ENCODE measurements at places on chromosomes 6 and 20.

- no peaks in the 10 kb centered on the region for H3K27me3 ChIP-seq
- no peaks in the 10 kb centered on the region for H3K4me1 ChIP-seq
- peaks cover under 1% of the 10 kb centered on the region for H3K36me3 ChIP-seq
Measured at GRCh38 chr6:118509009-118509617, 39.0 kb upstream of the PLN start.

DNA sequence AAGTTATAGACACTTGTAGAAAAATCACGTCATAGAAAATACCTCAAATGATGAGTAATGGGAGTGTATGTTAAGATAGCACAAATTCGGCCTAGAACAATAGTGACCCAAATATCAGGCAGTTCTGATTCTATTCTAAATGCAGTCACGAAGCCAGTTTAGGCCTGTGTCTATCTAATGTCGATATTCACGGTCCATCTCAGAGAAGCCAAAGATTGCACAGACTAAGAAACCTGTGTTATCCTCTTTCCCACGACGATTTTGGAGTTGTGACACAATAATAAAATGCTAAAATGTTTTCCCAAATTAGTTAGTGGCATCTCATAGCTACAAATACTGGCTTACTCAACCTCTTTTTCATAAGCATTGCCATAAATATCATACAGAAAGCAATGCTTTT lies 4.0 kb downstream of the HIVEP2 start:
- no peaks in the 10 kb centered on the region for H3K36me3 ChIP-seq
- H3K4me1 ChIP-seq, result peaks cover 44% of the 10 kb centered on the region
- H3K4me3 ChIP-seq, result no peak overlapping the region
- no peaks in the 10 kb centered on the region for H3K27me3 ChIP-seq
- H3K27ac ChIP-seq, result no peak overlapping the region

DNA sequence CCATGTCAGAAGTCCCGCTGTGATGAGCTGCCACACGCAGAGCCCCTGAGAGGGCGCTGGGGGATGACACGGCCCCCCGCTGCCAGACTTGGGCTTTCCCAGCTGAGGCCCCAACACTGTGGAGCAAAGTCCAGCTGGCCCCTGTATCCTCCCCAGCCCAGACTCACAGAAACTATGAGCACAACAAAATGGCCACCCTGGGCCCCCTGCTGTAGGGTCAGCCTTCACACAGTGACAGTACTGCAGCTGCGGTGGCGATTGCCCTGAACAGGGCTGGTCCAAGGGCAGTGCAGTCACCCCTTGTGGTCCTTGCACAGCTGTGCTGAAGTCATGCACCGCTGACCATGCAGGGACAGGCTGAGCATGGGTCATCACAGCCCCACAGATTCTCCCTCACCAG lies 78.2 kb upstream of the CST7 start:
- DNase-seq, result no peak
- peaks cover 5% of the 10 kb centered on the region for H3K27me3 ChIP-seq
- H3K4me3 ChIP-seq, result no peak overlapping the region
- no peak overlapping the region for H3K27ac ChIP-seq
- H3K36me3 ChIP-seq, result no peaks in the 10 kb centered on the region

DNA sequence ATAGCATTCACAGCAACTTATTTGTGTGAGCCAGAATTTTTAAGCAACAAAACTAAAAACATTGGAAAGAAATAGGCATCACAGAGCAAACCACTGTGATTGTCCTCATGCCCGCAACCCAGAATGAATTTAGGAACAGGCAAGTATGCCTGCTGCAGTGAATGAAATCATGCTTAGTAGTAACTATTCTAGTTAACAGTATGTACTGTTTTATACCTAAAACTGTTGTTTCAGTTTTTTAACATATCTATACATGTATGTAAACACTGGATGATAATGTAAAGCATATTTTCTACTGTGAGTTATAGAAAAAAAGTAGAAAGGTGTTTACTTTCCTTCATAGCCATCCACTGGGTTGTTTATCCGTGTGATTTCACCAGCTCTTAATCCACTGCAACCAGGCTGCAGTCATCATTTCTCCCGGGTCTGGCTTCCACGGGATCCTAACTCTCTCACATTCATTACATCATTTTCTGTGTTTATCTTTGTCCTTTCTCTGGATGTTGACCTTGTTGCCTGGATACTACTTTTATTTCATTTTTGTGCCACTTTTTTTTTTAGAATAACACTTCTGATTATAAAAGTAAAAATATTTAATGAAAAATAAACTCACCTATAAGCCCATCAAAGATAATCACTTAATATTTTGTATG lies 3.6 kb upstream of the ARFGEF3 start:
- H3K27me3 ChIP-seq, result peaks cover 39% of the 10 kb centered on the region
- no peak for DNase-seq
- no peak overlapping the region for H3K4me3 ChIP-seq
- peaks cover 20% of the 10 kb centered on the region for H3K4me1 ChIP-seq
- H3K36me3 ChIP-seq, result no peaks in the 10 kb centered on the region
- no peak overlapping the region for H3K27ac ChIP-seq

- H3K4me3 ChIP-seq, result no peak overlapping the region
- H3K27ac ChIP-seq, result no peak overlapping the region
- no peaks in the 10 kb centered on the region for H3K36me3 ChIP-seq
- no peaks in the 10 kb centered on the region for H3K4me1 ChIP-seq
- H3K27me3 ChIP-seq, result no peaks in the 10 kb centered on the region
Measured at GRCh38 chr20:2303673-2304072, 7.9 kb downstream of the TGM3 start.

- H3K4me3 ChIP-seq, result no peak overlapping the region
- peaks cover 79% of the 10 kb centered on the region for H3K4me1 ChIP-seq
- no peak for DNase-seq
Measured at GRCh38 chr6:159979136-159979874, 10.4 kb downstream of the IGF2R start.

DNA sequence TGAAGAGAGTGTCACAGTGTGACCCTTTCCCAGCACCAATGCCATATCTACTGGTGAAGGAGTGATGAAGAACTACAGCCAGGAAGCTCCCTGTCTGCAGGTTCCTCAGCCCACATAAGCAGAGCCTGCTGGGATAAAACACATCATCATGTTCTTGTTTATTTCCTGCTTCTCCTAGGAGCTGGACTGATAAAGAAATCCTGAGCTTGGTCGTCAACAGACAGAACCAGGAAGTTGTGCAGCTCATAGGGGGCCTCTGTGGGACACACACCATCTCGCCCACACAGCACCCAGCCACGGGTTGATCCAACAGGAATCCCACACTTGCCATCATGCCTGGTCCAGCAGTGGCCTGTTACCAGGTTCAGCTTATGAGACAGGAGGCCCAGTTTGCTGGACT lies 2.8 kb upstream of the CSTL1 start:
- no peak for DNase-seq
- H3K27ac ChIP-seq, result no peak overlapping the region
- peaks cover 3% of the 10 kb centered on the region for H3K4me1 ChIP-seq
- H3K36me3 ChIP-seq, result no peaks in the 10 kb centered on the region
- H3K27me3 ChIP-seq, result no peaks in the 10 kb centered on the region
- H3K4me3 ChIP-seq, result no peak overlapping the region

DNA sequence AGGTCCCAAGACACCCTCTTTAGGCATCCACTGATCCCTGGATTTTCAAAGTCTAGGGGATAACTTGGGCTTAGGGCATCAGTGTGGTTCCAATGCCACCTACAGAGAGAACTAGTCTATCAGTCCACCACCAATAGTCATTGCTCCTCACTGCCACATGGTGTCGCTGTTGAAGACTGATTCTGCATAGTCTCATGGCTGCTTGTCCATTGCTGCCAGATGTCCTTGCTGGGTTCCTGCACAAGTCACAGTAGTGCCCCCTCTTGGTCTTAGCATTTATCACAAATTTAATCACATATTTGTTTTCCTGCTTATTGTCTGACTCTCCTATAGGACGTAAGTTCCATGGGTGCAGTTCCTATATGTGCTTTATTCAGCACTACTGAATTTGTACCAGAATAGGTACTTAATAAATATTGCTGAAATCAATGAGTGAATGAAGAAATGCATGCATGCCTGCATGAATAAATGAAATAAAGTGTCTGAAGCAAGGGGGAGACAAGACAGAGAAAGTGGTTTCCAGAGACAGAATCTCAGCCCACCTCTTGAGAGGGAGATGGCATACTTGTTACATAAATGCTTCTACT lies 45.9 kb upstream of the RALY start:
- no peaks in the 10 kb centered on the region for H3K27me3 ChIP-seq
- no peak for DNase-seq
- no peaks in the 10 kb centered on the region for H3K36me3 ChIP-seq
- H3K4me1 ChIP-seq, result no peaks in the 10 kb centered on the region
- H3K27ac ChIP-seq, result no peak overlapping the region

GRCh38 chr20:64036346-64037198 lies 590 bp downstream of the C20orf204 start:
- no peak overlapping the region for H3K4me3 ChIP-seq
- peaks cover 29% of the 10 kb centered on the region for H3K27me3 ChIP-seq
- H3K27ac ChIP-seq, result no peak overlapping the region
- DNase-seq, result no peak
- peaks cover 38% of the 10 kb centered on the region for H3K4me1 ChIP-seq

- H3K27ac ChIP-seq, result no peak overlapping the region
- H3K4me1 ChIP-seq, result no peaks in the 10 kb centered on the region
- H3K36me3 ChIP-seq, result no peaks in the 10 kb centered on the region
- no peak overlapping the region for H3K4me3 ChIP-seq
Measured at GRCh38 chr20:15406072-15406471, 1068.7 kb upstream of the FLRT3 start.

DNA sequence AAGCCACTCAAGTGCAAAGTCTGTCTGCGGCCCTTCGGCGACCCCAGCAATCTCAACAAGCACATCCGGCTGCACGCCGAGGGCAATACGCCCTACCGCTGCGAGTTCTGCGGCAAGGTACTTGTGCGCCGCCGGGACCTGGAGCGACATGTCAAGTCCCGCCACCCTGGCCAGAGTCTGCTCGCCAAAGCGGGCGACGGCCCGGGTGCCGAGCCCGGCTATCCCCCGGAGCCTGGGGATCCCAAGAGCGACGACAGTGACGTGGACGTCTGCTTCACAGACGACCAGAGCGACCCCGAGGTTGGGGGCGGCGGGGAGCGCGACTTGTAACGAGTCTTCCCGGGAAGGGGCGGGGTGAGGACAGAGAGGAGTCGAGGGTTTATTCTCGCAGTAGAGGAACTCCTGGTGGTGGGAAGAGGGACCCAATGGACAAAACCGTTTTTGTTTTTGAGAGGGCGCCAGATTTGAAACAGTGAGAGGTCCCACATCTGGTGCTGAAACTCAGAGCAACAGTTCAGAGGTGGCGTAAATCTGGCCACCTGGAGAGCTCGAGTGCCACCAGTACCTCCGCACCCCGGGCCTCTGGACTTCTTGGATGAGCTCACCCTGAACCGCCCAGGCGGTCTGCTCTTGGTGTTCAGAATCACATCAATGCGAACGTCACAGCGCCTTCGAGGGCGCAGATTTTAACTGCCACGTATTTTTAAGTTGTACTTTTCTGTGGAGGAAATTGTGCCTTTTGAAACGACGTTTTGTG lies 8.0 kb downstream of the PRDM13 start:
- H3K27me3 ChIP-seq, result peaks cover 98% of the 10 kb centered on the region
- peaks cover 32% of the 10 kb centered on the region for H3K4me1 ChIP-seq
- H3K36me3 ChIP-seq, result no peaks in the 10 kb centered on the region
- no peak overlapping the region for H3K27ac ChIP-seq
- peak overlapping the region; percentile 65 for H3K4me3 ChIP-seq
